ENCODE measurements at places on chromosomes 5 and 9.

- DNase-seq = no peak
Observed at GRCh38 chr5:73337586-73338255, 110.9 kb downstream of the FOXD1 start.

DNA sequence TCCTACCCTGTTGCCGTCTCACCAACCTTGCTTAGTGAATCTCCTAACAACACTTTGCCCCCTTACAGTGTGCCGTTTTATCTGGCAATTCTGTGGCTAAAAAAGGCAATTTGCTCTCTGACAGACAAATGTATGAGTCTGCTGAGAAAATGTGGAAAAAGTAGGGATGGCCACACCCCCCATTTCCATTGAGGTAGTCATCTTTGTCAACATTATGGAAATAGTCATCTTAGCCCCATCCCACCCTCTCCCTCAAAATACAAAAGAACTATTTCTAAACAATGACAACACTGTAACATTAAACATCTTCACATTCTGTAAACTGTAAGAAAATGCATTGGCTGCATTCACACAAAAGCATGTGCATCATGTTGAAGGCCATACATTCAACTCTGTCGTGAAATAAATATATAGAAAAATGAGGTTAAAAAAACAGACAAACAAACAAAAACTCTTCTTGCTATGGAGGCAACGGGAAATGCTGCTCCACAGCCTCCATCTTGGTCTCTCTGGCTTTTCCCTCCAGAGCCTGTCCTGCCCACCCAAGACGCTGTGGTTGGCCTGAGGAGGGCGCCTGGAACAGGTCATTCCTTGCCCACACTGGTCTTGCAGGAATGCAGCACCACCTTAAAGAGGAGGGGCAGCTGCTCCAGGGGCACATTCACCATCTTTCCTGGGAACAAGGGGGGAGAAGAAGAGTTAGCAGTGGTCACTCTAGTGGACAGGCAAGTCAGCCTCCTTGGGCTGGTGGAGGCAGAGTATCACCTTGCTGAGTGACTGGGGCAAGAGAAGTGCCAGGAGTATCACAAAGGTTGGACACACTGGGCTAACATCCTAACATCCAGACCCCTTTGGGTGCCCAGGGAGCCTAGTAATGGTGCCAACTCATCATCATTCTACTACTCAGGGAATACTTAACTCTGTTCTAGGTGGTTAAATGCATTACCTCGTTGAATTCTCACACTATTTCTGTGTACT, 15.2 kb upstream of the NR5A1 start:
- no peak for DNase-seq

- no peak for DNase-seq
Observed at GRCh38 chr5:171205375-171205774, 103.7 kb upstream of the TLX3 start.

DNA sequence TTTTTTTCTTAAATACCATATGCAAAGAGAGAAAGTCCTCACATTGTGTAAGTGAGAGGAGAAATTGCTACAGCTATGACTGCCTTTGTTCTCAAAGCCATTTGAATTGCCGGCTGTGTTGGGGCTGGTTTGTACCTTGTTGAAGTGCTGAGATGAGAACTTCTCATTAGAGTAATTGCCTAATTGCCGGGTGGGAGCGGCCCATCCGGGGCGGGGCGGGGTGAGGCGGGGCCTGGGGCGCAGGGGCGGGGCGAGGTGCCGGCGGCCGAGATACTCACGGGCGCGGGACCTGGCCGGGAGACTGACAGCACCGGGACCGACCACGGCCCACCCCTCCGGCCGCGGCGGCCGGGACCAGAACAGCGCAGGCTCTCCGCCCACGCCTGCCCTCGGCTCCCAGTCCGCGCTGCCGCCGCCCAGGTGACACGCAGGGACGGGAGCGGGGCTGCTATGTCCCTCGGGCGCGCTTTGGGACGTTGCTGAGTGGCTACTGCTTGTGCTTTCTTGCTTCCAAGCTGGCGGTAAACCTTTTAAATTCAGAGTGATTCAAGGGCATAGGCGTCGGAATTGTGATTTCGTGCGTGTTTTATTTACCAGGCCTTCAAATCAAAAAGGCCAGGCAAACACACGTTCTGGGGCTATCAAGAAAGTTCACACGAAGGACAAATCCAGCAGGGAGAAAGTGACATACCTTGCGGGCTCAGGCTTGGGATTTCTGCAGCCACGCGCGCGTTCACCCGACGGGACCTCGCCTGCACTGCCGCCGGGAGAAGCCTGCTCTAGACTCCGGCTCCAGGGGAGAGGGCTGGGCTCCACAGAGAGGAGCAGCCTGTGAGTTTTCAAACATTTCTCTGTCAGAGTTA, 269.1 kb downstream of the FANCC start:
- DNase-seq = peak; percentile 32

DNA sequence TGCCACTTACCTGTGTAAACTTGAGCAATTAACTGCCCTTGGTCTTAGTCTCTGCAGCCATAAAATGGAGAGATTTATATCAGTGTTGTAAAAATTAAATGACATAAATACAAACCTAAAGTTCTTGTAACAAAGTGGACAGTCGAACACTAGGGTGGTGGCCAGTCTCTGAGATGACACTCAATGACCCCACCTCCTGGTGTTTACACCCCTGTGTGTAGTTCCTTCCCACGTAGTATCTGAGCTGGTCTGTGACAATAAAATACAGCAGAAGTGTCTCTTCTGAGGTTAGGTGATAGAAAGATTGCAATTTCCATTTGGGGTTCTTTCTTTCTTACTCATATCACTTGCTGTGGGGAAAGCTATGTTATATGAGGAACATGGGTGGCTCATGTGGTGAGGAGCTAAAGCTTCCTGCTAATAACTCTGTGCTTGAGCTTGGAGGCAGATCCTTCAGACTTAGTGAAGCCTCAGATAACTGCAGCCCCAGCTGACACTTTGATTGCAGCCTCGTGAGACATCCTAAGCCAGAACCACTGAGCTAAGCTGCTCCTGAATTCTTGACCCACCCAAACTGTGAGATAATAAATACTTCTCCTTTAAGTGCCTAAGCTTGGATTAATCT, 173.4 kb upstream of the CHD1 start:
- no peak for DNase-seq

- DNase-seq = no peak
Observed at GRCh38 chr5:57676222-57677098, 193.8 kb upstream of the ACTBL2 start.

DNA sequence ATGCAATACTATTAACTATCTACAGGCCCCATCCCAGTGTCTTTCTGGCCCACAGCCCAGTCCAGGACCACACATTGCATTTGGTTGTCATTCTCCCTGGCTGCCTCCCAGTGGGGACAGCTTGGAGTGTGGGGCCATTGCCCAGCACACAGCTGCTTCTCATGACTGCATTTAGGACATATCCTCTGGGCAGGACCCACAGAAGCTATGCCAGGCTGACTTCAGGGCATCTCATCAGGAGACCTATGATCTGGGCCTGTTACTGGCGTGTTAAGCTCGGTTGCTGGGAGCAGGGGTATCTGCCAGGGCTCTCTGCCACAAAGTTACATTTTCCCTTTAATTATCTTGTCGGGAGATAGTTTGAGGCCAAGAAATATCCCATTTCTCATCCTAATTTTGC, 32.1 kb upstream of the CLPTM1L start:
- DNase-seq = no peak

- DNase-seq = no peak
Observed at GRCh38 chr5:107916731-107917725, 246.3 kb upstream of the EFNA5 start.

DNA sequence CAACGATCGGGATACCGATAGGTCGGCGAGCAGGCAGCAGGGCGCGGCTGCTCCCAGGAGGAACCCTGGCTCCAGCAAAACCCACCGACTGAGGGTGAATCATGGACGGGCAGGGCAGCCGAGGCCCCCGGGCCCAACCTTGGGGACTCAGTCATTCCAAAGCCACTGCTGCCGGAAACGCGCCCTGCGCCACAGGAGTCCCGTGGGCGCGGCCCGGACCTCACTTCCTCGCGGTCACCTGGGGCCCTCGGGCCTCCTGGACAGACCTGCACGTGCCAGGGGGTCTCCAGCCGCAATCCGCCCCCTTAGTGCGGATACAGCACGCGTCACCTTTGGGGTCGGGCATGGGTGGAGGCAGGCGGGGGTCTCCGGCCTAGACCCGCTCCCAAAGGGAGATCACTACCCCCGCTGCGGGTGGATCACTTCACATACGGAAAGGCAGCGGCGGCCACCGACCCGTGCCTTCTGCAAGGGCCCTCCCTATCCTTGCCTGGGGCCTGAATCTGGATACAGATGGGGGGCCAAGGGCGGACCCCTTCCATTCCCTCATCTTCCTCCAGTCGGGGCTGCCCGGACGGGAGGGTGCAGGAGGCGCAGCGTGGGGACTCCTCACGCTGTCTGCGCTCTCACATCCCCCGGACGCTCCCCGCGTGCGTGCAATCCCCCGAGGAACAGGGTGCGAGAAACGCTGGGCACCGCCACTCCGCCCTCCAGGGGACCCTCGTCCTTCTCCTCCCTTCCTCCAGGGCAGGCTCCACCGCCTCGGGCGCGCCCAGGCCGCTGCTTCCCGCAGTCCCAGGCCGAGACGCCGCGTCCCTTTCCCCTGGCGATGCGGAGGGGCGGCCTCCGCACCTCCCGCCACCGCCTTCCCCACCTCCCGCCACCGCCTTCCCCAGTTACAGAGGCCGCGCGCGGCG, 586 bp downstream of the TXN start:
- DNase-seq = peak; percentile 66

DNA sequence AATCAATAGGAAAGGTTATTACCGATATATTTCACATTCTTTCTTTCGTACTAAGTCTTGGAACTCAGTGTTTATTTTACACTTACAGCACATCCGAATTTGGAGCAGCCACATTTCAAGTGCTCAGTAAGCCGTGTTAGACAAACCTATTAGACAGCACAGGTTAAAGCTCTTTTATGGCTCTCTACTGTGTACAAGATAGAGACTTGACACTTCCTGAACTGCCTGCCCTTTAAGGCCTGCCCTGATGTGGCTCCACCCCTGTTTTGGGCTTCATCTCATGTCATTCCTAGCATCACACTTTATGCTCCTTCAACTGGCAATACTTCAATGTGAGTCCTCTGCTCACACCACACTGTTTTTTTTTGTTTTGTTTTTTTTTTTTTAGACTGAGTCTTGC, 23.5 kb upstream of the SUSD1 start:
- DNase-seq = no peak

DNA sequence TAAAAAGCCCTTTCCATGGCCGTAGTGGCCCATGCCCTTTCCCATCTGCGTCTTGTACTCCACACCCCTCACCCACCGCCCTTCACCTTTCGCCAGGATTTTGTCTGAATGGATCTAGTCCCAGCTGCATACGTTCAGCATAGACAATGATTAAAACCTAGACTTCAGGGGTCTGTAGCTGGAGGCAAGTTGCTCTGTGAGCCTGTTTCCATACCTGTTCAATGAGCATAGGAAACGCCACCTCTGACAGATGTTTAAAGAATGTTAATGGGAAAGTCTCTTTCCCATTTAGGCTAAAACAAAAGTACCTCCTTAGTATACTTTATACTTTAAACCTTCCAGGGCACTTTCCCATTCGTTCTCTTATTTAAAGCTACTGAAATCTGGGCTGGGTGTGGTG, 105.7 kb downstream of the SPRY4 start:
- no peak for DNase-seq

GRCh38 chr9:13429301-13430190, 150.1 kb upstream of the MPDZ start:
- no peak for DNase-seq

DNA sequence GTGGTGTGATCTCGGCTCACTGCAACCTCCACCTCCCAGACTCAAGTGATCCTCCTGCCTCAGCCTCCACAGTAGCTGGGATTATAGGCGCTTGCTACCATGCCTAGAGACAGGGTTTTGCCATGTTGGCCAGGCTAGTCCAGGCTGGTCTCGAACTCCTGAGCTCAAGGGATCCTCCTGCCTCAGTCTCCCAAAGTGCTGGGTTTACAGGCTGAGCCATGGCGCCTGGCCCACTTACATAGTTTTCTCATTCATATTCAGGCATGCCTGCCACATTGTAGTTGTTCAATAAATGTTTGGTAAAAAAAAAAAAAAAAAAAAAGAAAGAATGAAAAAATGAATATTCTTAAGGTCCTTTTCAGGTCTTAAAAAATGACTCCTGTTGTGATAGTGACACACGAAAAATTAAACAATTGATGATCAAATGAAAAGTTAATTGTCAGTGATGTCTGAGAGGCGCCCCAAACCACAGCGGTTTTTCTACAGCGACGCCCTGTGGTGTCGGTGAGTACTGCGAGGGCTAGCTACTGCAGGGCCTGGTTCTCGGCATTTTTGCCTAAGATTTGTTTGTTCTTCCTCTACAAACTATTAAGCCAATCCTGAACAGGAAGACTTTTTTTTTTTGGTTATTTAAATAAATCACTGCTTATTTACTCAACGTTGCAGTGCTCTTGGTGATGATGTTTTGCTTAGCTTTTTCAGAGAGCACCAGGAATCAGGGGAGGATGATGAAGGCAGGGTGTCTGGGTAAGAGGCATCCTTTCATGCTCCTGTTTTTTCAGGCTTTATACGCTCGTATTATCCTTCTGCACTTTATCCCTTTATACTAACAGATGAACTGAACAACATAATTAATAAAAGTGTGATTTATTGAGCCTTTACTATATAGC, 67.0 kb upstream of the DPYSL3 start:
- peak; percentile 19 for DNase-seq

DNA sequence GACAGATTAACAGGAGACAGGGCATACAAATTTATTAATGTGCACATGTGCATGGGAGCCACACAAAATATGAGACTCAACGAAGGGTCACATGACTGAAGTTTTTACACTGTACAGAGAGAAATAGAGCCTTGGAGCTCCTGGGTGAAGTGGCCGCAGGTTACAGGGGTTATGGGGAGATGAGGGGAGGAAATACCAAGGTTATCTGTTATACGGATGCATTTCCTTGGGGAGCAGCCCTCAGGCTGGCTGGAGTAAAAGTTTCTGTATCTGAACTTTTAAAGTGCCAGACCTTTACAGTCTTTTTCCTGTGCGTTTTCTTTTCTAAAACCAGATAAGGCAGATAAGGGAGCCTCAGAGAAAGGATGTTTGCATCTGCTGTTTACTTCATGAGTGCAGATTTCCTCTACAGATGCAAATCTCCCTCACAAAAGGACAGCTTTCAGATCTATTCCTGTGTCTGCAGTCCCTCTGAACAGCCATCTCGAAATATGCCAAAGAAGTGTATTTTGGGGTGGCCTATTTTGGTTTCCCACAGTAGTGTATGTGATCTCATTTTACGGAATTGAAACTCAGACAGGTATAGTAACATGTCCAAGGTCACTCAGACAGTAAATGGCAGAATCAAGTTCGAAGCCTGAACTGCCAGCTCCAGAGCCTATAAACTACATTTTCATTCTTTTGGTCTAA, 139.3 kb upstream of the FBXL17 start:
- DNase-seq = no peak
